Amniotic stem cell (primary cell): ENCODE measurements at places on chromosomes 5 and 9.

GRCh38 chr5:149363358-149363757, 5.5 kb downstream of the PCYOX1L start:
- no peak for DNase-seq

DNA sequence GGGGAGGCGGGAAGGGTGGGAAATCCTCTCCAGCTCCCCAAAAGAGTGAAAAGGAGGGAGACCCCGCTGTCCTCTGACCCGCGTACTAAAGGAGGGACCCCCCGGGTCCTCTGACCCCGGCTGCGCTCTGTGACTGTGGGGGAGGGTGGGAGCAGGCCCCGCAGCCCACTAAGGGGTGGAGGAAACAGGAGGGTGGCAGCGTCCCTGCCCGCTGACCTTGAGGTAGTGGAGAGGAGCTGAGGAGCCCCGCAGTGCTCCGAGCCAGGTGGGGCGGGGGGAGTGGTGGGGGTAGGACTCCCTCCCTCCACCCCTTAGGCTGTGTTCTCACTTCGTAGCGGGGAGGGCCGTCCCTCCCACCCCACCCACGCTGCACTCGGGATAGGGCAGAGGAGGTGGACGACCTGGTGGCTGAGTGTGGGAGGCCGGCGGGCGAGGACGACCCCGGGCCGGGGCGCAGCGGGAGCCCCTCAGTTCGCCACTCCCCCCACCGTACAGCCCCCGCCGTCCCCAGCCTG, 449 bp upstream of the ADCY2 start:
- no peak for DNase-seq

DNA sequence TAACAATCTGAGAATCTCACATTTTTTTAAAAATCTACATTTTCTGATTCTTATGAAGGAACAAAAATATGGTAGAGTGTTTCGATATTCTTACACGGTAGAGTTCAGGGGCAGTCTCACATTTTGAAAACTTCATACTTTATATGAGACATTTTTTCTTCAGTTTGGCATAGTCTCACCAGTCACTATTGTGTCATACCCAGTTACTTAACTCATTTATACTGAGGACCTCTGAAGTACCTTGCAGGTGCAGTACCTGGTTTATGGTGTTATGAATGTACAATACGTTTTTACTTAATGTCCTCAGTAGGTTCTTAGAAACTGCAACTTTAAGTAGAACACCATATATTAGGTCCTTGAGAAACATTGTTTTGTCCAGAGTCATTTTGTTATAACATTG, 196.6 kb downstream of the SGCD start:
- no peak for DNase-seq

DNA sequence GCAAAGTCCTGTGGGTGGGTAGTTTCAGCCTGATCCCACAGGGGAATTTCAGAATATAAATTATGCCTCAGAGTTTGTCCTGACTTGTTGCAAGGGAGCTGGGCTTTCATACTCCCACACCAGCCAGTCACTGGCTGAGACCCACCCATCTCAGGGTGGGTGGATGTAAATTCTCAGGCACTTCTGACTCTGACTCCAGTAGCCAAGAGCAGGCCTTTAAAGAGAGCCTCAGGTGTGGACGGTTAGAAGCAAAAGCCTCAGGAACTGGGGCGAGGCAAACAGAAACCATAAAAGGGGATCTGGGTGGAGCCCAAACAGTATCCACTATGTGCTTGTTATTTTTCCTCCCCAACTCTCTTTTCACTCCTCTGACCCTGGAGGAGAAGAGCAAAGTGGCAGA, 28.6 kb upstream of the FBXW11 start:
- no peak for DNase-seq

- DNase-seq, result no peak
Observed at GRCh38 chr9:33236571-33236970, 3.4 kb upstream of the SPINK4 start.

DNA sequence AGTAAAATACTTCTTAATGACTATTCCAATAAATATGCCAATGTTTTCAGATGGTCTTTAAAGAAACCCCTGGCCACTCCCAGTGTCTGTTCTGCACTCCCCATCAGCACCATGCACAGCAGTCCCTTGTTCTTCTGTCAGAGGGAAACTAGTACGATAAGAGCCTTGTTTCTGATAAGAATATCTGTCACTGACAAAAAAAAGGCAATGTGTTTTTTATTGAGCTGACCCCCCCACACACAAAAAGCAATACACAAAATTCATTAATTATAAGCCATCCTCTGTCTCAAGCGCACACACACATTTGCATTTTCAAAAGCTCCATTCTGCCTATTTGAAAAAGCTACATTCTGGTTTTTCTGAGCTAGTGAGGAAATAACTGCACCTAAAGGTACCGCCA, 119.1 kb downstream of the ENC1 start:
- DNase-seq, result no peak

DNA sequence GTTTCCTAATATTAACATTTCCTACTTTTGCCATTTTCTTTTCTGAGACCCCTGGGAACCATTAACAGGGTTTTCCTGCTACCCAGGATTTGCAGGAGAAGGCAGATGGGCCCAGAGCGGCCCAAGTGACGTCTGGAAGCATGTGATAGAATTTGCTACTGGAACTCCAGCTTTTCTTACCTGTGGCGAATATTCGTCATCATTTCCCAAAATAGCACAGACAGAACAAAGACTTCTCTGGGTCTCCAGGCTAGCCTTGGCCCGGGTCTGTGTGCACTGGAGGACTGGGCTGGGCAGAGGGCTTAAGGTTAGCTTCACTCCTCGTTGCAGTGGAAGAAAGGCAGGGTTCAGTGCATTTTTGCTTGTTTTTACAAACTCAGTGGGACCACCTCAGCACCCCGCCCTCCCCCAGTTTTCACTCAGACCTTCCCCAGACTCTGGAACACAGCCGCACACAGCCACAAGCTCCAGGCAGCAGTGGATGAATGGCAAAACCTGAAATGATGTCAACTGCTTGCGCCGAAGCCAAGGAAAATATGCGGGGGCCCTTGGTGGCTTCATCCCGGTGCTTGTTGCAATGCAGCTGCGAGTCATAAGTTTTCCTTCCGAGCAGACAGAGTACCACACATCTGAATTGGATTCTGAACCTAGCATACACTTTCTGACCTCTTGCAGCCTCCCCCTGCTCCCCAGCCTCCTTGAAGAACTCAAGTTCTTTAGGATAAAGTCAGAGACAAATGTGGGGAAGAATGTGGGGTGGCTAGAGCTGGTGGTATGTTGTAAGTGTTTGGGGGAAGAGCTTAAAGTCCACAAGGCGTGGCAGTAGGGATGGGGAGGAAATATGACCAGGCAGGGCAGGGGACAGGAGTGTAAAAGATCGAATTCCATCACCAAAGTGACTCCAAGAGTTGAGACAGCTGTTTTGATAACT, 586.0 kb downstream of the CCDC171 start:
- DNase-seq, result peak; percentile 43

DNA sequence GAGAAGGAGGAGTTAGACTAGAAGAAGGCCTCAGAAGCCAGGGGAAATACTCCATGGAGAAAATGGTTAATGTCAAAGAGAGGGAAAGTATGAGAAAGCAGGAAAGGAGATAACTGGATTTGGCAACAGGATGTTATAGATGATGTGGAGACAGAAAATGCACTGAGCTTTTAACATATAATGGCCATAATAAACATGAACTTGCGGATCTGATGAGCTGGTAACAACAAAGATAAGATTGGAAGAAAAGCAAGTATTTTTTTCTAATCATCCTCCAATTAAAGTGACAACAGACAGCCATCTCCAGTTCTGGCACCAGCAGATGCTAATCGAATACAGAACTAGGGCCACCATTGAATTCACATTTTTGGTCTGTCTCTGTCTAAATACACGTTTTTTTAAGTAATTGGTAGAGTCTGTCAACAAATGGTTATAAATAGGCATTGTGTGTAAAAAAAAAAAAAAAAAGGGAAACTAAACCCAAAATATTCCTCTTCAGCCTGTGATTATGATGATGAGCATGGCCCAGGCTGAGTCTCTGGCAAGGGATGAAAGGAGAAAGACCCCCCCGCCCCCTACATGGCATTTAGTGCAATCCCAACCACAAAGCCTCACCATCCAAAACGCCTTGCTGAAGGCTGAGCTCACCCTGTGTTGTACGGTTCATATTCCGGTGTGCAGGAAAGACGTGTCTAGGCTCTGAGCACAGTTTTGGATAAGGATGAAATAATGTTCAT, 149.5 kb upstream of the LHFPL2 start:
- no peak for DNase-seq

DNA sequence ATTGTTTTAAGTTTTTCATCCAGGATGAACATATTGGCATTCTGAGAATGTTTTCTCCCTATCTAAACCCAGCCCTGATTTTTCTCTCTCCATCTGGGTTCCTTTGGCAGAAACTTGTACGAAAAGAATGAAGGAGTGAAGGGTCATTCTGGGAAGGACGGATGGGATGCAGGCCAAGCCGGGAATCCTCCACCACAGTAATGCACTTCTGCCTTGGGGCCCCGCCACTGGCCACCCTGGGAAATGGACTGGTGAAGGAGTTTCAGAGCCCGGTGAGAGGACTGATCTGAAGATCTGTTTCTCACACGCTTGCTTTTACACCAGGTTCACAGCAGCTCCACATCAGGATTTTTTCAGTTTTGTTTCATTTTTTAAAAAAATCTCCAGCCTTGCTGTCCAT, 554.8 kb downstream of the BNC2 start:
- DNase-seq, result no peak

GRCh38 chr9:93620041-93620506, 43.7 kb downstream of the PHF2 start:
- no peak for DNase-seq

DNA sequence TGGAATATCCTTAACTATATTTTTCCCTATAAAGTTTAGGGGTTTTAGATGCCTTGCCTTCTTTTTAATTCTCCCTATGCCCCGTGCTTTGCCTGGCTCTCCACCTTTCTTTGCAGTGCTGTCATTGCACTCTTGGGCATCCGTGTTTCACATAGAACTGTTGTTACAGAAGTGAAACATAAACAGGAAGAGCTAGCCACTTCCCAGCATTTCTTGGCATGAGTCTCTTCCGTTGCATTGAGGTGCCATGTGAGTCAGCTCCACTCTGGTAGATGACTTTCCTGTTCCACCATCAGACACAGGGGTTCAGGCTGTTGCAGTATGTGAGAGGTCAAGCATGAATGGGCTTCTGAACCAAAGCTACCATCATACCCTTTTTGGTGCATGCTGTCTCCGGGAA, 73.4 kb downstream of the ANGPTL2 start:
- DNase-seq, result peak; percentile 61

GRCh38 chr9:118563677-118564076, 805.6 kb downstream of the BRINP1 start:
- DNase-seq, result no peak

DNA sequence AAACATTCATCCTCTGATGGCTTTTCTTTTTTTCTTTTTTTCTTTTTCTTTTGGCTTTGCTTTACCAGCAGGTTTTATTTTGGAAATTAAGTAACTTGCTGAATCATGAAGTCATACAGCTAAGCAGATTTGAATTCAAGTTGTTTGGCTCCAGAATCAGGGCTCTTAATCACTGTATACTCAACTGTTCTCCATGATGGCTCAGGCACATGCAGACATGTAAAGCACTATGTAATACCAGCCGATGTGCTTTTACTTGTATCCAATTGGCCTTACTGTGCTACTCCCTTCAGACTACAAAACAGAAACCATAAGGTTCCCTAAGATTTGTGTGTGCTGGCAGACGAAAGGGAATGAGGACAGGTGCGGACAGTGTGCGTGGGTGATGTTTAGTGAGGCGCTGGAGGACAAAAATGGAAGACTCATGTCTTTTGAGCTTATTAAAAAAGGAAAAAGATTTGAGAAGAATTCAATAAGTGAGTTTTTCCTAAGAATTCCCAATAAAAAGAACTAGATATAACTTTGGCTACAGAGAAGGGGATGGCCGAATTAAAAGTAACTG, 44.7 kb upstream of the OTP start:
- no peak for DNase-seq

- DNase-seq, result no peak
Observed at GRCh38 chr5:80782626-80783025, 127.8 kb upstream of the DHFR start.

DNA sequence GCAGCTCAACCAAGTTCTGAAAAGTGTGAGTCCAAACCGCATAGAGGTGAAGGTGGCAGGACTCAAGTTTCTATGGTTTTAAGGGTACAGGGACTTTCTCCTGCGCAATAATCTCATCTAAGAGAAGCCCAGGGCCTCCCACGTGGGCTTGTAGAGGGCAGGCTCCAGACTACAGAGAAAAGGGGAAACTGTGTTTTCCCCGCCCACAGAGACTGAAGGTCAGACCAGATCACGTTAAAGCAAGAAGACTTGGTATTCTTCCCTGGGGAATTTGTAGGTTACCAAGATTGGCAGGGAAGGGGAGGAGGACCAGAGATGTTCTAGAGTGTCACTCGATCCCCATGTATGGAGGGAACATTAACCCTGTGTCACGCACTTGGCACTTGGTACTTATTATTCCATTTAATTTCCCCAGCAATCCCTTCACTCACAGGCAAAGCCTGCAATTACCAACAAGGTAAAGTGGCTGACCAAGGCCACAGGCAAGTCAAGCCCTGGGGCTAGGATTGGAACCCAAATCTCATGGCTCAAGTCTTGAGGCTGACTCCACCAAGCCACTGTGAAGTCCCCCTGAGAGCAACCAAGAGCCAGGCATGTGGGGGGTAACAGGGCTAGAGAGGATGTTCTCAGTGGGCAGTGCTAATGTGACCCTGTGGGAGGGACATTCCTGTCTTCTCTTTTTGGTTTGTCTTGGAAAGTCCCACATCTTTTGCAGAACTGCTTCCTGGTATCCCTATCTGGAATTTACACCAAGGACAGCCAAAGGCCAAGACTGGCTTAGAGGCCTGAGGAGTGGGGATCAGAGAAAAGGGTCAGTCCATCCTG, 18.3 kb upstream of the NEK6 start:
- DNase-seq, result no peak

- DNase-seq, result no peak
Observed at GRCh38 chr5:82164977-82165713, 113.0 kb downstream of the RPS23 start.

DNA sequence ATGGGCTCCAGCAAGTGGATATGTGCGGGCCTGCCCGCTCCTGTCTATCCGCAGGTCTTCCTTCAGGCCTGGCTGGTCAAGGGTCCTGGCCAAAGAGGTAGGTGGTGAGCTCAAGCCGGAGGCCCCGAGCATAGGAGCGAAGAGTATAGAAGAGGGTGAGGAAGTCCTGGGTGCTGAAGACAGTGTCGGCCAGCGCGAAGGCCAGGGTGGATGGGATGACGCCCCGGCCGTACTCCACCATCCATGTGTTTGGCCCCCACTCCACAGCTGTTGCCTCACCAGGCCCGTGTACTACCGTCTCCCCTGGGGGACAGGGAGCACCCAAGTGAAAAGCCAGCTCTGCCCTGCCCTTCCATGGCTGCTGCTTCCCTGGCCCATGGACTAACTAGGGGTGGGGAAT, 2.0 kb downstream of the SIGMAR1 start:
- DNase-seq, result no peak

GRCh38 chr9:77987081-77987656, 44.4 kb downstream of the GNAQ start:
- DNase-seq, result no peak

GRCh38 chr9:21856301-21857094, 54.1 kb downstream of the MTAP start:
- DNase-seq, result no peak

GRCh38 chr5:139733010-139733688, 62.5 kb upstream of the PSD2 start:
- no peak for DNase-seq

- DNase-seq, result no peak
Observed at GRCh38 chr5:54718656-54719055, 201.1 kb downstream of the SNX18 start.
